ENCODE measurements at places on chromosomes 7 and 10. TPM values are rescaled to one million over a fixed set of nuclear protein-coding genes. Genes with fewer than 3 reads are reported as not detected.
A peak's percentile ranks its signal among the peaks of the same experiment; 100 is the strongest.

The ZNHIT1 gene
- polyA plus RNA-seq, result 74.9 TPM

The OR2A42 gene
- not detected for polyA plus RNA-seq

The TMEM139 gene
- polyA plus RNA-seq, result not detected

The ANK3 gene
- polyA plus RNA-seq, result not detected

DNA sequence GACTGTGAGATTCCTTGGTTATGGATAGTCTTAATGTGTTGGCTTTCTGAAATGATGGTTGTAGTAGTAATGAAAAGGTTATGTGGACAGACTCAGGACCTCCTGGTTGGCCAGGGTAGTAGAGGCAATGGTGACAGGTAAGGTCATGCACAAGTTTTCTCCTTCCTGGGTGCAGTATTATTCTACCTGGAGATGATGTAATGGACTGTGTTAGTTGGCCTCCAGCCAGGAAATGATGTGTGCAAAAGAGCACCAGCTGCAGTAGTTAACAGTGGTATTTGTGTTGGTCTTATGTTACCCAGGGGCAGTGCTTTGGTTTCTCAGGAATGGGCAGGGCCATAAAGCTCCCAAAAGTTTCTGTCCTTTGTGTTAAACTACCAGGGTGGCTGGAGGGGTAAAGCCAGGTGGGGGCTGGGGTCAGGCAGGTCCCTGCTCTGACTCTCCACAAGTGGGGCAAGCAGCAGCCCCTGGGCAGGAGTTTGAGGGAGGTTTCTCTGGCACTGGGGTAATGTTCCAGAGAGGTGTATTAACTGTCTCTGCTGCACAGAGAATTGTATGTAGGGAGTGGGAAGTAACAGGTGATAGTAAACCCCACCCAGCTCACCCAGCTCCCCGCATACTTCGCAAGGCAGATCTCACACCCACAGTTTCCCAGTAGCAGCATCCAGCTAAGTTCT, 36.3 kb downstream of the GPR22 start:
- H3K4me1 ChIP-seq, result peaks cover 11% of the 10 kb centered on the region
- no peak overlapping the region for H3K4me3 ChIP-seq
- no peaks in the 10 kb centered on the region for H3K27me3 ChIP-seq
- H3K27ac ChIP-seq, result peak overlapping the region; percentile 38
- DNase-seq, result no peak
- peaks cover 4% of the 10 kb centered on the region for H3K36me3 ChIP-seq

- no peak for DNase-seq
- peaks cover 44% of the 10 kb centered on the region for H3K36me3 ChIP-seq
- H3K27me3 ChIP-seq, result no peaks in the 10 kb centered on the region
- H3K4me1 ChIP-seq, result peaks cover 13% of the 10 kb centered on the region
- no peak overlapping the region for H3K27ac ChIP-seq
- H3K4me3 ChIP-seq, result no peak overlapping the region
Measured at GRCh38 chr7:73567846-73568685, 10.3 kb downstream of the TBL2 start.

All from CD14-positive monocyte (primary cell).